ENCODE measurements at places on chromosomes 1 and 21.

GRCh38 chr1:245183429-245183828 lies 28.6 kb downstream of the KIF26B start:
- DNase-seq = no peak

GRCh38 chr1:172109359-172109758 lies 268.1 kb downstream of the DNM3 start:
- DNase-seq = no peak

GRCh38 chr1:172141341-172141881 lies 279.1 kb upstream of the C1orf105 start:
- no peak for DNase-seq

DNA sequence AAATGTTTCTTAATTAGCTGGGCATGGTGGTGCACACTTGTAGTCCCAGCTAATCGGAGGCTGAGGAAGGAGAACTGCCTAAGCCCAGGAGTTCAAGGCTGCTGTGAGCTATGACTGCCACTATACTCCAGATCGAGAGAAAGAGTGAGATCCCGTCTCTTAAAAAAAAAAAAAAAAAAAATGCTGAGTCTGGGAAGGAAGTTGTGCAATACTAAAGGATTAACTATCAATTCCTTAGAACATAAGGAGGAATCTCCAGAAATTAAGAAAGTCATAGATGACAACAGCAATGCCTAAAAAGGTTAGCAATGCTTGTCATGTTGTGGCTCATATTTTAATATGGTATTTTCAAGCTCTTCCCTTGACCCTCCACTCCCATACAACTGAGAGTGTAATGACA lies 5.3 kb downstream of the LUZP1 start:
- DNase-seq = no peak

DNA sequence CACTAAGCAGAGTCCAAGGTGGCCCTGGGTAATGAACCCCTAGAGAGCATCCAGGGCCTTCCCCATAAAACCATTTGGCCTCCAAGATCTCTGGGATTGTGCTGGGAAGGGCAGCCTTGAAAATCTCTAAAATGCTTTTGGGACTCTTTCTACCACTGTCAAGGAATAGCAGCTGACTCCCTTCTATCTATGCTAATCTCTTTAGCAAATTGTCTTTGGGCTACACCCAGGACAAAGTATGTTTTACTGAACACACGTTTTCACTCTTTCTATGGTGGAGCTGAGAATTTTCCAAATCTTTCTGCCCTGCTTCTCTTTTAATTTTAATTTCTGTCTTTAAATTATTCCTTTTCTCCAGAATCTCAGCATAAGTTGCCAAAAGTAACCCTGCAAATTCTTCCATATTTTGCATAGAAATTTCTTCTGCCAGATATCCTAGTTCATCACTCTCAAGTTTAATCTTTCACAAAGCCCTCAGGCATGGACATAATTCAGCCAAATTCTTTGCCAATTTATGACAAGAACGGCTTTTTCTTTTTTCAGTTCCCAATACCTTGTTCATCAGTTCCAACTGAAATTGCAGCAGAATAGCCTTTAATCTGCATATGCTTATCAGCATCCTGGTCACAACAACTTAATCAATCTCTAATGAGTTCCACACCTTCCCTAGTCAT lies 687.0 kb upstream of the ADGRL4 start:
- DNase-seq = no peak

DNA sequence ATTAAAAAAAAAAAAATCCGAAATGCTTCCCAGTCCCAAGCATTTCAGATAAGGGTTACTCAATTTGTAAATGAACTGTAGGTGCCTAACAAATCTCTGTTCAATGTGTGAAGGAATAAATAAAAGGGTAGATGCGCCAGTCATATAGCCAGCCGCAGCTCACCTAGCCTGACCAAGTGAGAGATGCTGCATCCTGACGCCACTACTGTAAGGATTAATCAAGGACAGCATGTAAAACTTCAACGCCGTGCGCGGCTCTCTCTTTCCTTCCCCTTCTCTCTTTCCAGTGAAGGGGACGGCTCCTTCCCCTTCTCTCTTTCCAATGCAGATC lies 441 bp downstream of the PPT1 start:
- DNase-seq = peak; percentile 11

DNA sequence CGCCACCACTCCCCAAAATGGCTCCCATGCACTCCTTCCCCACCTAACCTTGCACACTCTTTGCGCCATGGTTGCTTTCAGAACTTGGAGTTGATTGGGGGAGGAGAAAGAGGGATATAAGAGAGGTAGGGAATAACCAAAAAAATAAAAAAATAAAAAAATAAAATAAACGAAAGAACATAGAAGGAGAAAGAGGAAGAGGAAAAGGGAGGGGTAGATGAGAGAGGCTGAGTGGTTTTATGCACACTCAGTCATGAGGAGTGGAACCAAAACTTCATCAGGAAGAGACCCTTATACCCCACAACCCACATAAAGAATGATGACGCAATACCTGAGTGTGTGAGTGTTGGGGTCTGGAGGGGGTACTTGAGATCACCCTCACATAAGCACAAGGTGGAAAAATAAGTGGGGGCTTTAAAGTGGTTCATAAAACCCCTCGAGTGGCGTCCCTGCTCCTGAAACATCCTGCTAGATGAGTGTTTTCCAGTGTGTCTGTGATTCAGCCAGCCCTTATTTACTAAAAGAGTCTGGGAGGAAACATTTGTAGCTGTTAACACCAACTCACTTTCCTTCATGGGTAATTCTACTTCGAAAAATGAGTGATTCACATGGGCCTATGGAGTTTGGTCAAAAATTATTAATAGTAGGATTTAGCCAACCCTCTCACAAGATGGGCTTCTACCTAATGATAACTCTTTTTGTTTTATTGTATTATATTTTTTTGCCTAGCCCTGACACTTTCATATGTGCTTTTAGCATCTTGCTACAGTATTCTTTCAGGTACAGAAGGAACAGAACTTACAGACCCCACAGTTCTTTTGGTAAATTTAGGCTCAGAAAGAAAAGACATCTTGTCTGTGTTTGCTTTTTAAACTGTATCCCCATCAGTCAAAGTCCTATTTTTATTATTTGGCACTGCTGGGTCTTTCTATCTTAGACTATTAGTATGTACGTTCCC lies 5.2 kb downstream of the SLAMF1 start:
- no peak for DNase-seq

GRCh38 chr1:74426208-74426937 lies 86.0 kb downstream of the LRRC53 start:
- DNase-seq = no peak

- DNase-seq = no peak
Observed at GRCh38 chr21:30251781-30252180, 31.0 kb downstream of the KRTAP24-1 start.

GRCh38 chr1:201514466-201514865 lies 7.5 kb upstream of the CSRP1 start:
- no peak for DNase-seq

DNA sequence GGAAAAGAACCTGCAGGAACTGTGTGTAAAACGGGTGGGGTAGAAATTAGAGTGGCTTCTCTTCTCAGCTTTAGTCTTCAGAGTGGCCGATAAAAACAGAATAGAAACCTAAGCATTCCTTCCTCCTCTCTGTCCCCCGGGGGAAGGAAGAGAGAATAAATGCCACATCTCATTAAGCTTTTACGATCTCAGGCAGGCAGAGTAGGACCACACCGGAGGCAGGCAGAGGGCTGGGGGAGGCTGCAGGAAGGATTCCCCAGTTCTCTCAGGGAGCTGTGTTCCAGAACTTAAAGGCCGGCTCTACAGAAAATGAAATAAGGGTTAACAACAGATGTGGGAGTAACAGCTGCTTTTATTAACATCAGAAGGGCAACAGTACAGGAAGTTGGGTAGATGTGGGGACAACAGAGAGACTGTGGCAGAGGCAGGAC lies 24.5 kb upstream of the MEF2D start:
- no peak for DNase-seq

- no peak for DNase-seq
Observed at GRCh38 chr21:34795175-34795547, 126.4 kb downstream of the CLIC6 start.

- no peak for DNase-seq
Observed at GRCh38 chr1:178506177-178506576, 6.7 kb upstream of the TEX35 start.

- no peak for DNase-seq
Observed at GRCh38 chr1:39144924-39145323, 59.6 kb upstream of the MACF1 start.

GRCh38 chr1:216325336-216325735 lies 97.9 kb downstream of the USH2A start:
- no peak for DNase-seq

DNA sequence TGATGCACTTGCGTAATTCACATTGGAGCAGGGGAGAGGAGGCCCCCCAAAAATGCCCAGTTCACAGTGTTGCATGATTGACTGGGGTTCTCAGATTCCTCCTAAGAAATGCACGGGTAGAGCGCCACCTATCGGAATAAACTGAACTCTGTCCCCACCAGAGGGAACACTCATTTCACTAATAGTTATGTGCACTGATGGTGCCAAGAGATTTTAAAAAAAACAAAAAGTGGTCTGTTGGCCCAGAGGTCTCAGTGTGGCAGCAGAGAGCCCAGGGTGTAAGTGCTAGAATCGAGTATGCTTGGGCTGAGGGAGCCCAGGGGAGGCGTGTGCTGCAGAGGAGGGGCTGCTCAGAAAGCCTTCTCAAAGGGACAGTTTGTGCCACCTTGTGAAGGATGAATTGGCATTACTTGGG lies 6.9 kb downstream of the PINK1 start:
- peak; percentile 72 for DNase-seq

DNA sequence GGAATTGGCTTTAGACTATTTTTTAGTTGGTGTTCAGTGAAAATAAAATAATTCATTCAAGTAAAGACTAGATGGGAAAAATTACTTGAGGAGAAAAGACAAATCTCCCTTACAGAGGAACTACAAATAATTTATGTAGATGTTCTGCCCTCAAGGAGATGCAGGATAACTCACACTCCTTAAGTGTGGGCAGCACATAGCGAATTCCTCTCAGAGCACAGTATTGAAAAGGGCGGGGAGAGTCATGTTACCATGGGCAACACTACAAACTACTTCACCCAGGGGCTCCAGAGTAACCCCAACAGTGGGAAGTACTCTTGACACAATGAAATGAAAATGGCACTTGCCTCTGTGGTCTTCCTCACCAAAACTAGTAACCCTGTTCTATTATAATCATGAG lies 20.6 kb upstream of the LAMC2 start:
- no peak for DNase-seq

- DNase-seq = peak; percentile 42
Observed at GRCh38 chr1:108512239-108513043, 47.5 kb upstream of the EEIG2 start.

All from activated CD4-positive, alpha-beta T cell treated with anti-CD3 and anti-CD28 coated beads, Interleukin-2, amount 50 U/mL, for 16 hours (primary cell).